ENCODE measurements at places on chromosomes 1 and 21.

GRCh38 chr1:114126261-114127095 is 27.2 kb downstream of the SYT6 start:
- no peak for DNase-seq

- no peak for DNase-seq
These were observed 5.1 kb upstream of the ZNF326 start for GRCh38 chr1:89989799-89990198.

DNA sequence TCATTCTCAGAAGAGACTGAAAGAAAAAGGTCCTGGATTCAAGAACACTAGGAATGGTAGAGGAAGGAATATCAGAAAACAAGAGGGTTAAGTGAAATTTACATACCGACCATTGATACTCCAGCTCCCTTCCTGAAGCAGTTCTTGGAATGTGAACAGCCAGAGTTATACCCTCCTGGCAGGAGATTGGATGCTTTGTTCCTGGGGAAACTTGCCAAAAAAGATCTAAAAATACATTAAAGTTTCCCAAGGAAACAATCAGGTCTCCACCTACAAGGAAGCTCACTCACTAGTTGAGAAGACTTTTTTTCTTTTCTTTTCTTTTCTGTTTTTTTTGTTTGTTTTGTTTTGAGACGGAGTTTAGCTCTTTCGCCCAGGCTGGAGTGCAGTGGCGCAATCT is 91.1 kb downstream of the HLX start:
- no peak for DNase-seq

DNA sequence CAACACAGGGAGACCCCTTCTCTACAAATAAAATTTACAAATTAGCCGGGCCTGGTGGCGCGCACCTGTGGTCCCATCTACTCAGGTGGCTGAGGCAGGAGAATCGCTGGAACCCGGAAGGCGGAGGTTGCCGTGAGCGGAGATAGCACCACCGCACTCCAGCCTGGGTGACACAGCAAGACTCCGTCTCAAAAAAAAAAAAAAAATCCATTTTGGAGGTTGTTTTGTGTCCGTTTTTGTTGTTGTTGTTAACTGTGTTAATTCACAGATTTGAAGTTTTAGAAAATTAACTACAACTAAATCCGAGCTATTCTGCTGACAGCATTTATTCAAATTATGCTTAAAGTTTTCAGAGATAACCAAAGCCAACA is 618 bp downstream of the CLCC1 start:
- DNase-seq, result no peak

GRCh38 chr1:155301342-155301841 is at the start of gene PKLR:
PKLR (minus strand) TSS chr1:155301438; CDS start chr1:155301395, 43 bp downstream.
- DNase-seq, result no peak

GRCh38 chr1:67685558-67686266 is 711 bp downstream of the GADD45A start:
- no peak for DNase-seq

DNA sequence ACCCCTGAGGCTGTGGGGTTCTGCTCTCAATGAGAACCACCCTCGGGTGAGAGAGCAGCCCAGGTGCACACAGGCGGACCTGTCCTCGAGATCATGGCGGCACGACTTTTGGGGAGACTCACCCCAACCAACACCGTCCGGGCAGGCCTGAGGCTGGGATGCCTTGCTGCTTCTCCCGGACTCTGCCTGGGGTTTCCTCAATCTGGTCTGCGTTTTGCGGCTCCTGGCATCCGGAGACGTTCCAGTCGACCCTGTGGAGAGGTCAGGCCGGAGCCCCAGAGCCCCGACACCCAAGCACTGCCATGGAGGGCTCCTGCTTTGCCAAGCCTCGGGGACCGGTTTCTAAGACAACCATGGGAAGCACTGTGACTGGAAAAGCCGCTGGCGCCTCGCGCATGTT is 3879.7 kb downstream of the SRGAP2C start:
- DNase-seq, result no peak

GRCh38 chr1:172641492-172641891 is 17.4 kb upstream of the FASLG start:
- no peak for DNase-seq

DNA sequence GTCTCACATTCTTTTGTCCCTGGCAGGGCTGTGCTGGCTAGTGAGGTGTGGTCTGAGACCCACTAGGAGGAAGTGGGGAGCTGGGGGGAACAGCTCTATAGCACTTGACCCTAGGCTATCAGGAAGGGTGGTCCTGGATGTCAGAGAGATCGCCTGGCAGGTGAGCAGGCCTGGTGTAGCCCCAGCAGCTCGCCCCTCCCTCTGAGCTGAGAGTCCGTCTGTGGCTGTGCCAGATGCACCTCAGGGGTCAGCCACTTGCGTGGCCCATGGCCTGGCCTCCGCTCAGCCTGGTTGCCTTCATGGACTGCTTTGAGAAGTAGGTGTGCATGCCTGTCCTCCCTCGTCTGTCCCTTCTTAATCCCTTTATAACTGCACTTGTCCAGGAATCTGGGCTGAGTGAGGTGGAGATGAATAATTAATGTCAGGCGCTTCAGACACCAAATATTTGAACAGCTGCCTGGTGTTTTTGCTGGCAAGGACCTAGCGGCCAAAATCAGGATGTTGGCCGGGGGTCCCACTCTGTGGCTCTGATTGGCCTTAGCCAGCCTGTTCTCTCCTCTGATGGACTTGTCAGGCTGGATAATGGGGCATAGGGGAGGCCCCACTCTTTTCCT is 30.5 kb downstream of the TMEM53 start:
- no peak for DNase-seq

DNA sequence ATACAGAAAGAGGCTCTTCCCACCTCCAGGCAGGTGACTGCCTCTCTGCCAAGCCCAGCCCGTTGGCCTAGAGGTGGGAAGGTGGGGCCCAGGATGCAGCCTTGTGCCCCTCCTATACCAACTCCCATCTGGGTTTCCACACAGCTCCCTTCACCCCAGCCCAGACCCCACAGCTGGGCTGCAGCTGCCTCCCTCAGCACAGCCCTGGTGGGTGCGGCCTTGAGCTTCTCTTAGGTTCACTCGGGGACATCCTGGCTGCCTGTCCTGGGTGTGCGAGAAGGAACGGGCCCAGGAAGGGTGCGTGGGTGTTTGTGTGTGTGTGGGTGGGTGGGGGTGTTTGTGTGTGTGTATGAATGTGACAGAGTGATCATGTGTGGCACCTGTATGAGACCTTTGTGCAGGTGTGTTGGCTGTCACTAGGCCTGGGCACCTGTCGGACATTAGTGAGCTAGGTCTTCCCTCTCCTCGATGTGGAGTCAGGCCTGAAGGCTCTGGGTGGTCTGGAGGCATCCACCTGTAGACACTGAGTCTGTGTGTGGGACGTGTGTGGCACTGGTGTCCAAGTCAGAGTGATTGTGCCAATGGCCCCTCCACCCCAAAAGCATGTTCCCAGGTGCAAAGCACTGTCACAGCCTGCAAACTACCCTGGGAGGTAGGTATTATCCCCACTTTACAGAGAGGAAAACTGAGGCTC is 30.7 kb downstream of the FOXO6 start:
- no peak for DNase-seq

DNA sequence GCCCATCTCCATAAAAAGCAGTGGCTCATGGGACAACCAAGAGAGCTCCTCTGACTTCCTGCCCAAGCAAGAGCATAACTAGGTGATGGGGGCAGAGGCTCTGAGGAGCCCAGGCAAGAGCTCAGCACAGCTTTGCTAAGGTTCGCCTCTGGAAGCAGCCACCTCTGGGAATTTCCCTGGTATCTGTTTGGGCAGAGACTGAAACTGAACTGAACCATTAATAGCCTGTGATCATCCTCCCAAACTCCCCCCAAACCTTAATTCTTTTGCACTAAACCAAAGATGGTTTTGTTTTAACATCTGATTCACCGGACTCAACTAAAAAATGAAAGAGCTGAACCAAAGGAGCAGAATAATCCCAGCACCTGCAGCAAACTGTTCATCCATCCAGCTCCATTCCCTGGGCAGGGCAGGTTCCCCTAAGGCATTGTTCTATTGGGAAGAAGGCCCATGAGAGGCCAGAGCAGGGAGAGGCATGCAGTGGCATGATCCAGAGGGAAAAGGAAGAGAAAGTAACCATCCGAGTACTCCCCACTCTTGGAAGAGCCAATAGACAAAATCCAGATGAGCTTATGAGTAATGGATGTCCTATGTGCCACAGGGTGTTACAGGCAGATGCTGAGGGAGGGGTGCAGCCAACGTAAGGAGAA is 77.8 kb upstream of the KAZN start:
- no peak for DNase-seq

DNA sequence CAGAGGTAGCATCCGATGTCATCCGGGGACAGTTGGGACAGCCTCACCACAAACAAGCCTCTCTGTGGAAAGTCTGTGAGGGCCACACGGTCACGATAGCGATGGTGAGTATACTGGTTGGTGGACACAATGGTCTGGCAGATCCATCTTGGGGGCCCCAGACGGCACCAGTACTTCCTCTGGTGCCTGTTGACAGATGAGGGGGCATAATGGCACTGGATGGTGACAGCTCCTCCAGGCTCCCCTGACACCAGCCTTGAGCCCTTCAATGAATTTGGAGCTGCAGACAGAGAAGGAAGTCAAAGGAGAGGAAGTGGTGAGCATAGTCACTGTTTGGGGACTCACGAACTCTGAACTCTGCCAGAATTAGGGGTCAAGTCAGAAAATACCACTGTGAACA is 8.0 kb downstream of the FCAMR start:
- no peak for DNase-seq

GRCh38 chr1:7207875-7208646 is 422.8 kb downstream of the CAMTA1 start:
- DNase-seq, result peak; percentile 35

DNA sequence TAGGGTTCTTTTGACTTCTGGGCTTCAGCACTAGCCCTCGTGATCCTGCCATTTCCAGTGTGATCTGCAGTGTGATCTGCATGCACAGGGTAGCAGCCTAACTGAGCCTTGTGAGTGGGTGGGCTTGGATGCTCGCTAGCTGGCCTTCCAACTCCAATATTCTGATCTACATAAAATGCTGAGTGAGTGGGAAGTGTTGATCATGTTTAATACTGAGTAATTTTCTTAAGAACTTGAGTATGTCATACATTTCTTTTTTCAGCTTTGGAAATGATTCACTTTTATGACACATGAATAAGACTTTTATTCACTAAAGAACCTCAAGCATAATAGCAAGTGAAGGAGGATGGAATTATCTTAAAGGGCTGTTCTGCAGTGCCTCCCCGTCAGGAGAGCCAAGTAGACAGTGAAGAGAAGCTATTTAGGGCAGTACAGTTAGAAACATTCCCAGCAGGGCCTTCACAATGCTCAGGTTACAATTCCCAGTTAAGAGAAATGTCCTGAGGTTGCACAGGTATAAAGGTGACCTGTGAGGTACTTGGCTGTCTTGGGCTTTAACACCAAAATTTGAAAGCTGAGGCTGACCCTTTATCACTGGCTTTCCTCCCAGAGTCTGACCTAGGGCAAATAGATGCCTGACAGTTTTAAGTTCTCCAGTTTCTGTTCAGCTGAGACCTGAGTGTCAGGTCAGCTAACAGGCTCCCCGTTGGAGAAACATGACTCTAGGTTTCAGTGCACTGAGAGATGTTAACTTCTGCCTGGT is 29.1 kb upstream of the LRRC8C start:
- DNase-seq, result no peak

DNA sequence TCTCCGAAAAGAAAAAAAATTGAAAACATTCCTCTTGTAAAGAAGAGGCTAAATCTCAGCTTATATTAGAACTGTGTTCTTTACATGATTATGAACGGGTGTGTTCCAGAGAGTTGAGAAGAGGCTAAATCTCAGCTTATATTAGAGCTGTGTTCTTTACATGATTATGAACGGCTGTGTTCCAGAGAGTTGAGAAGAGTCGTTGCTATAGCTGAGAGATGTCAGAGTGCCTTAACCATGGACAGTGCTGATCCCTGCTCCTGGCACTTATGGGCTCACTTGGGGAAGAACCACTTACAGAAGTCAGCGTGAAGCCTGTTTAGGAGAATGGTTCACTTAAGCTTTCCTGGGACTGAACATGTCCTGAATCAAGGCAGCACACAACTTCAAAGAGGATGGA is 35.0 kb downstream of the SLC35F3 start:
- no peak for DNase-seq

Measured in brain (organoid and tissue), 16 donors.